ENCODE measurements at places on chromosomes 16 and 17. TPM values are rescaled to one million over a fixed set of nuclear protein-coding genes. Genes with fewer than 3 reads are reported as not detected.

DNA sequence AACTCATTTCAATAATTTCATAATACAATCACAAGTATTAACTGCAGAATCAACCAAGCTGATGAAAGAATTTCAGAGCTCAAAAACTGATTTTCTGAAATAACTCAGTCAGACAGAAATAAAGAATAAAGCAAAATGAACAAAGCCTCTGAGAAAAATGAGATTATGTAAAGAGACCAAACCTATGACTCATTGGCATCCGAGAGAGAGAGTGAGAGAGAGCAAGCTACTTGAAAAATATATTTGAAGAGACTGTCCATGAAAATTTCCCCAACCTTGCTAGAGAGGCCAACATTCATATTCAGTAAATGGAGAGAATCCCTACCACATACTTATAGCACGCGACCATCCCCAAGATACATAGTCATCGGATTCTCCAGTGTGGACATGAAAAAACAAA, 1376.4 kb downstream of the CDH11 start:
- no peak for DNase-seq
- peaks cover 8% of the 10 kb centered on the region for H3K4me1 ChIP-seq
- no peaks in the 10 kb centered on the region for H3K36me3 ChIP-seq
- no peak overlapping the region for H3K27ac ChIP-seq
- H3K27me3 ChIP-seq: no peaks in the 10 kb centered on the region

DNA sequence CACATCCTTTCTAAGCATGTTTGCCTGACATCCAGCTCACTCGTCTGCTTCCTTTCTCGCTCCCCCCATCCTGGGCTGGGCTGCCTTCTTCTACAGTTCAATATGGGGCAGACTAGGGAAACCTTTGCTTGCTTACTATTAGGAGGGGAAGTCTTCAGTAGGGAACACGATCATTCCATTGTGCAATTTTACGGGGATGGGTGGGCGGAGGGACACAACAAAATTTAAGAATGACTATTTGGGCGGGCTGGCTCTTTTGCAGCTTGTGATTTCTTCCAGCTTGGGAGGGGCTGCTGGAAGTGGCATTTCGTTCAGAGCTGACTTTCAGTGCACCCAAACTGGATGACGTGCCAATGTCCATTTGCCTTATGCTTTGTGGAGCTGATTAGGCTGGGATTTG, 25.4 kb downstream of the PCTP start:
- peaks cover 37% of the 10 kb centered on the region for H3K36me3 ChIP-seq
- H3K4me1 ChIP-seq: peaks cover 9% of the 10 kb centered on the region
- no peak overlapping the region for H3K4me3 ChIP-seq
- no peak for DNase-seq
- no peak overlapping the region for H3K27ac ChIP-seq

- H3K27me3 ChIP-seq: no peaks in the 10 kb centered on the region
- H3K4me1 ChIP-seq: no peaks in the 10 kb centered on the region
- peaks cover 6% of the 10 kb centered on the region for H3K36me3 ChIP-seq
Measured at GRCh38 chr16:85072947-85073346, 39.3 kb downstream of the CIBAR2 start.

DNA sequence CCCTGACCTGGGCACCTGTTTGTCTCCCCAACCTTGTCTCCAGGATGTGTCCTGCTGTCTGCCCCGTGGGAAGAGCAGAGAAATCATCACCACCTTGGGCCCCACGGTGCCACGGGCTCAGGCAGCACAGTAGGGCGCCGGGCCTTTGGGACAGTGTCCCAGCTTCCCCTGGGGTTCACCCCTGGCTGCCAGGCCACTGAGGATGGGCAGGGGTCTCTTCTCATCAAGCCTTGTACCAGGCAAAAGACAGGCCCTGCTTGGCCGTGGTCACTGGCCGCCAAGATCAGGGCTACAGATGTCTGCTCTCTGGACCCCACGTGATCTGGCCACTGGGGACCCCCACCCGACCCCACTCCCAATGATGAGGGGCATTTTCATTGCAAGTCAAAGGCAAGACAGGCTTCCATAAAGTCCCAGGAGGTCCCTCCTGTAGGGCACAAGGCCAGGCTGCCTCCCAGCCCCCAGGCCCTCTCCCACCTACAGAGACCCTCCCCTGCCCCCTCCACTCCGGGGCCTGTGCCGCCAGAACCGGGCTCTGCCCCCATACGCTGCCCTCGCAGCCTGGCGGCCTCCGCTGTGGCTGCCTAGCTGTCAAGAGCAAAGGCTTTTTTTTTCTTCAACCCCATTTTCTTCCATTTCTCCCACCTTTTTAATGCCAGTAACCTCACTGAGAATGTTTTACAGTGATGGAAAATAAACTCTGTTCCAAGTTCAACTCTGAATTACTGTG, 14.5 kb downstream of the DNAAF8 start:
- no peak for DNase-seq
- H3K36me3 ChIP-seq: peaks cover 9% of the 10 kb centered on the region
- H3K4me1 ChIP-seq: no peaks in the 10 kb centered on the region
- H3K27ac ChIP-seq: no peak overlapping the region
- H3K4me3 ChIP-seq: no peak overlapping the region

GRCh38 chr16:66515596-66516508, 34.1 kb downstream of the TK2 start:
- H3K4me3 ChIP-seq: no peak overlapping the region
- H3K36me3 ChIP-seq: peaks cover 28% of the 10 kb centered on the region
- DNase-seq: no peak
- no peaks in the 10 kb centered on the region for H3K27me3 ChIP-seq
- peaks cover 11% of the 10 kb centered on the region for H3K4me1 ChIP-seq

DNA sequence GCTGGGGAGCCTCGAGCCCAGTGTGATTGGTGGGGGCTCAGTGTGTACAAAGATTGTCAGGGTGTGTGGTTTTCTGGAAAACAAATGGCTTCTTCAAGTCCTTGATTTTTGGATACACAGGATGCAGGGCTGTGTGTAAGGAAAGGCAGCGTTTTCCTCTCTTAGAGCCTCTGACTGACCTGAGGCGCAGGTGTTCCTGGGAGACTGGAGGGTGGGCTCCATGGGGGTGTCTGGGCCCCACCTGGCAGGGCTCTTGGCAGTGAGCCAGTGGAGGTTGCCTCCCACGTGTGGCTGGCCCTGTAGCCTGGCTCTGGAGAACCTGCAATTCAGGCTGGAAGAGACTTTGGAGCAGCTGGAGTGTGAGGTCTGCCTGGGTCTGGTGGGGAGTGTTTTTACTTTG, 5.0 kb downstream of the FOXK2 start:
- peak overlapping the region; percentile 40 for H3K4me3 ChIP-seq
- peaks cover 54% of the 10 kb centered on the region for H3K4me1 ChIP-seq
- peak; percentile 47 for DNase-seq
- H3K36me3 ChIP-seq: no peaks in the 10 kb centered on the region

DNA sequence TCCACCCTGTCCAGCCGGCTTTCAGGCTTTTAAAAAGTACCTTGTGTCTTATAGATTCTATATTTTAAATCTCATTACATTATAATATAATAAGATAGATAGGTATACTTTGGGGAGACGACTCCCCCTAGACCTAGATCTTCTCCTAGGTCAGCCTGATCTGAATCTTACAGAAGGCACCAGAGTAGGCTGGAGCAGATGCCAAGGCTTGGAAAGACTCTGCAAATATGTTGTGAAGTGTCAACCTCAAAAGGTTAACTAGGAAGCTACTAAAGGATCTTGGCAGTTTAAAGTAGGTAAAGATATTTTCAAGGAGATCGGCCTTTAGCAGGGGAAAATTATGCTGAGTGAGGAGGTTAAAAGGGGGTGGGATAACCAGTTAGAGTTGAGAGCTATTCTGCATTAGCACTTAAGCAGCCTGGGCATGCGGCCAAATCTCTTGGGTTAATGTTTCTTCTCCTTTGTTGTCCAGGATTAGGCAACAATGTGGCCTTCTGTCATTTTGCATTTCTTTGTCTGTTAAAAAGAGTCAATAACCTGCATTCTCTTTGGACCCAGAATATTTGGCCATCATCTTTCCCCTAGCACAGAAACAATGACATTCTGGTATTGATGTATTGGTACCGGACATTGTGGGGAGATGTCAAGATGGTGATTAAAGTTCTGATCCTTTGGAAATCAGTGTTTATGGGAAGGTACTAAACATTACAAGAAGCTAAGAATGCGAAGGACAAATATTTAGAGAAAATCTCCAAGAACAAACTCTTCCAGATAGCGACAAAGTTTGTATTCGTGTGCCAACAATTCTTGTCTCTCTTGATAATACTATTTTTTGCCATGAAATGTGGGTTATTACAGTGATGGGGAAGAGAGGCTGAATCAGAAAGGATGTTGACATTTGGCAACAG, 51.2 kb upstream of the DHX40 start:
- peak overlapping the region; percentile 71 for H3K27ac ChIP-seq
- H3K27me3 ChIP-seq: no peaks in the 10 kb centered on the region
- peaks cover 18% of the 10 kb centered on the region for H3K4me1 ChIP-seq
- no peaks in the 10 kb centered on the region for H3K36me3 ChIP-seq
- H3K4me3 ChIP-seq: no peak overlapping the region

DNA sequence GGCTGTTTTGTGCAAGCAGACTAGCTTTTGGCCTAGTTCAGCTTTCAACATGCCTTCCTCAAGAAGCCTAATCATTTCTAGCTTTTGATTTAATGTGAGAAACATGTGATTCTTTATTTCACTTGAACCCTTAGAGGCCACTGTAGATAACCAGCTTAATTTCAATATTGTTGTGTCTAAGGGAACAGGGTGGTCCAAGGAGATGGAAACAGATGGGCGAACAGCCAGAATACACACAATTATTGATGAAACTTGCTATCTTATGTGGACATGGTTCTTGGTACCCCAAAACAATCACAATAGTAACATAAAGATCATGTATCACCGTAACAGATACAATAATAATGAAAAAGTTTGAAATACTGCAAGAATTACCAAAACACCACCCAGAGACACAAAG, 4.8 kb downstream of the NPRL3 start:
- no peak for DNase-seq
- no peaks in the 10 kb centered on the region for H3K27me3 ChIP-seq
- no peak overlapping the region for H3K4me3 ChIP-seq

- H3K27ac ChIP-seq: no peak overlapping the region
- H3K4me3 ChIP-seq: no peak overlapping the region
- no peaks in the 10 kb centered on the region for H3K27me3 ChIP-seq
- DNase-seq: no peak
- peaks cover 5% of the 10 kb centered on the region for H3K36me3 ChIP-seq
Measured at GRCh38 chr16:1541293-1542165, 8.1 kb downstream of the TMEM204 start.

TXNDC11 gene
- 30.5 TPM for total RNA-seq

MYADML2 gene
- total RNA-seq: not detected

UMOD gene
- total RNA-seq: not detected

PHOSPHO1 gene
- total RNA-seq: not detected

Measured in mesothelial cell of epicardium (in vitro differentiated cells).